Smooth muscle cell of the brain vasculature (primary cell): ENCODE measurements at places on chromosomes 7 and 10.

GRCh38 chr7:98613601-98614425, 3.3 kb upstream of the NPTX2 start:
- DNase-seq: no peak

- DNase-seq: no peak
Observed at GRCh38 chr7:4201566-4201965, 480.5 kb upstream of the FOXK1 start.

DNA sequence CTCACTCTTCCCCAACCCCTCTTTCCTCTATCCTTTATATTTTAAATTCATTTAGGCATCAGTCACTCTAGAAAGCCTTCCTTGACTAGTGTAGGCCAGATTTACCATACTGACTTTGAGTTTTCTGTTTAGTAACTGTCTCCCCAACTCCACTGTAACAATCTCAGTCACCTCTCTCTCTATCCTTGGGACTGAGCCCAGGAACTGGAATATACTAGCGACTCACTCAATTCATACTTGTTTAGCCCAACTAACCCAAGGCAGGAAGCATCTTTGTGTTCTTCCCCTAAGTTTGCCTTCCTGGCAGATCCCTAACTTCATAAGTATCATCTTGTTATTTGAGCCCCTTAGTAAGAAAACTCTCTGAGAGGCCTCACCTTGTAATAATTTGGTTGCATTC, 19.1 kb downstream of the PLCE1 start:
- no peak for DNase-seq

GRCh38 chr10:97333601-97334369, 744 bp downstream of the FRAT2 start:
- DNase-seq: no peak

- no peak for DNase-seq
Observed at GRCh38 chr7:136900005-136900404, 31.6 kb downstream of the CHRM2 start.

DNA sequence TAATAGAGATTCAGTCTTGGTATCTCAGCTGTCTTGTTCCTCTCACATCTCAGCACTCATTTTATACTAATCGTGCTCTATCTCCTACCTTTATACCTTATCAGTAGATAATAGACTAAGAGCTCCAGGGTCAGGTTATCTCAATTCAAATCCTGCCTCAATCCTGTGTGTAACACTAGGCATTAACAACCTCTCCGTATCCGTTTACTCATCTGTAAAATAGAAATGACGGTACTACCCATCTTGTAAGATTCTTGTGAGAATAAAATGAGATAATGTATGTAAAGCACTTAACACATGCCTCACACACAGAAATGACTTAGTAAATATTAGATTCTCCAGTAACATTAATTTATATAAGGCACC, 622 bp upstream of the P4HA1 start:
- DNase-seq: no peak

DNA sequence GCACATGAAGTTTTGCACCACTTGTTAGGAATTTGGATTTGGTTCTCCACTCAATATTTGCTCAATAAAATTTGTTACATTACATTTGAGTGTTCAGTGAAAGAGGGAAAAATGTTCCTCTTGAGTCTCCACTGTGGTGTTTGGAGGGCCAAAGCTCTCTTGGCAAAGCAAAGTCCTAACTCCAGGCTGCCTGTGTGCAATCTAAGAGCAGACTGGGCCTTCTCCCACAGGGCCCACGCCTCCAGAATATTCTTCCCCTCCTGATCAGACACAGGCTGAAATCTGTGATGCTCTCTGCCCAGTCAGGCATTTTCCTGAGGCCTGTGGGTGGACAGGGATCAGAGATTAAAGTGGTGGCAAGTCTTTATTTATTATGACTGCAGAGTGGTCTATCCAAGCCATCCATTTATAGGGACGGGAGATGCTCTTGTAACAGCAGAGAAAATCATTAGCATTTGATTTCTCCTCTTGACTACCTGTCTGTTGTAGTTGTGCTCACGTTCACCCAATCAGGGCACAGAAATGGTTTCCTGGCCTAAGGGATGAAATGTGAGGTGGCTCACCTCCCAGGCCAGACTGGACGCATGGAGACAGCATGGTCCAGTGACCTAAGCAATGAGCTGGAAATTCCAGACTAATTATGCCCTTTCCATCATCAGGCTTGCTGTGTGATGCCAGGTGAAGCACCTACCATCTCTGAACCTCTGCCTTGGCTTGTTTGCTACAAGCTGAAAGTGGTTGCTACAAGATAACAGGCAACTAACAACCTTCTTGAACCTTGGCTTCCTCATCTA, 147.1 kb upstream of the NRBF2 start:
- no peak for DNase-seq

DNA sequence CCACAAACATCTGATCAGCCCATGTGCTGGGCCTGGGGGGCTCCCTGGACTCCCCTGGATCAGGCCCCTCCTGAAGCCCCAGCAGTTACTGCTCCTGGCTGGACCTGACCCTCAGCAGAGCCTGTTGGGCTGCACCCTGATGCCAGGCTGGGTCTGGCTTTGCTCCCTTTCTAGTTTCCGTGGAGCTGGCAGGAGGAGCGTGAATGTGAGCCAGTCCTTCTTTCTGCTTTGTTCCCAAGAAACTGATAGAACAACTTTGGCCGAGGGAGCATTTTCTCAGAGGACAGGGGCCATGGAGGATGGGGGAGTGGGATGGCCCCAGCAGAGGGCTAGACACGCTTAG, 128.2 kb downstream of the NEURL1 start:
- no peak for DNase-seq

GRCh38 chr10:71555724-71556119, 159.0 kb downstream of the CDH23 start:
- no peak for DNase-seq

DNA sequence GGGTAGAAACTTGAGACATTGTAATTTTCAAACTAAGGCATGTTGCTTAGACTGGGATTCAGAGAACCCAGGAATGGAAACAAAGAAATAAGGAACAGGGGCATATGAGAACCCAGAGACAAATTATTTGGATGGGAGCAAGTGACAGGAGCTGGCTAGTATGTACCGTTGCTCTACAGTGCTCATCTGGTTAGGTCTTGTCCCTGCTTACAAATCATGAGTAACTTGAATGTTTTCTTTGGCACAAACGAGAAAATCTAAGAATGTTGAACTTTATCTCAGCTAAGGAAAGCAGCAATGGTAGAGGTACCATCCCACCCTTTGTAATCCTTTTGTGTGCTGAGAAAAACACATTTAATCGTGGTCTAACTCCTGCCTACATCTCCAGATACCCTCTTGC, 116.0 kb upstream of the IMMP2L start:
- DNase-seq: no peak

DNA sequence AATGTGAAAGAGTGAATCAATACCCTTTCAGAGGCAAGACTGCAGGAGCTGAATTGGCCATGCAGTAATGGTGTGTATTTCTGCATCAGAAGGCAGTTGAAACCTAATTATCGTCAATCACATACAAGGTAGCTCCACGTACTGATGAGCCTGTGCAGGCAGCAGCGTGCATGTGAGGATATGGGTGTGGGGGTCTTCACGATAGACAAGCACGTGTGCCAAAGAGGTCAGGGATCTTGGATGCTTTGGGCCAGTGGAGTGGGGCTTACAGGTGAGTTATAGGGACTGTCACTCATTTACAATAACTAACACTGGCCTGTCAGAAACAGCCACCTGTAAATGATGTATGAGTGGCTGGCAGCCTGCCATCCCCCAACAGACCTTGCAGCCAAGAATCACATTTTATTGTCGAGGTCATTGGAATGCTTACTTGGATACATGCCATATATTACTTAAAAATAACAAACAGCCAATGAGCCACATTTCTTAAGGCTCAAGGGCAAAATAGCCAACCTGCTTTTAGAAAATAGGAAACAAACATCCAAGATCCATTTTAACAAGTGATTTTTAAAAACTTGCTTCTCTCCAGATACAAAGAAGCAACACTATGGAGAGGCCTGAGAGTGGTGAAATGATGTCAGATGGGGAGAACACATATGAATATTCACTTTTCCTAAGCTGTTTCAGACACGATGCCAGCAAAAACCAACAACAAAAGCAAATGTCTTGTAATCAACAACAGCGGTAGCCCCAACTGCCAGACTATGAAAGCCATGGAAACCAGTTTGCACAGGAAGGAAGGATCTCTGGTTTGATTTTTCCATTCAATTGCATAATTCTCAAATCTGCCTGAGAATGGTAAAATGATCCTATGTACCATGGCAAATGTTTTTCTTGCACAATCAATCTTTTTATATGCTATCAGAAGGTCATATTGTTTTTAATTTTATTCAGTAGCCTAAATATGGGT, 210.7 kb downstream of the SKAP2 start:
- DNase-seq: no peak

DNA sequence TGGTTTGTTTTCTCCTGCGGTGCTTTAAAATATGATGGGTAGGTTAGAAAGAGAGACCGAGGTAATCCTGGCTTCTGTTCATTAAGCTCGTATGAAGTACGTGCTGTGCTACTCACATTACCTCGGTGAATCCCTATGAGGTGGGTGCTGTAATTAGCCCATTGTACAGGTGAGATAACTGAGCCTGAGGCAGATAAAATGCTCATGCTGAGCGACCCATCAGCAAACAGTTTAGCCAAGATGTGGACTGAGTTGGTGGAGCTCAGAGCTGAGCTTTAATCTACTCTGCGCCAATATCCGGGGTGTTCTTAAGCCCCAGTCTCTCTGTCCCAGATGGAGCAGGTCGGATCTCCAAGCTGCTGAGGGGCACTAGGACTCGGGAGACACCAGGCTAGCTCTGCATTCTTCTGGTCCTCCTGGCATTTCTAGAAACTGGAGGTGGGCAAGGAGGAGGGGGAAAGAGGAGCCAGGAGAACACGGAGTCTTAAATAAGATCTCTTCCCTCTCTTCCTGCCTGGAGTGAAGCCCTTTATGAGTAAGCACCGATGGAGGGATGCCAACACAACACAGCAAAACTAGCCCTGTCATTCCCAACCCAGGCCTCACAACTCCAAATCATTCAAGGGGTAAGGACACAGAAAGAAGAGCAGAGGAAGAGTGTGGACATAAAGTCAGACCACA, 458.5 kb downstream of the KCNMA1 start:
- peak; percentile 75 for DNase-seq

DNA sequence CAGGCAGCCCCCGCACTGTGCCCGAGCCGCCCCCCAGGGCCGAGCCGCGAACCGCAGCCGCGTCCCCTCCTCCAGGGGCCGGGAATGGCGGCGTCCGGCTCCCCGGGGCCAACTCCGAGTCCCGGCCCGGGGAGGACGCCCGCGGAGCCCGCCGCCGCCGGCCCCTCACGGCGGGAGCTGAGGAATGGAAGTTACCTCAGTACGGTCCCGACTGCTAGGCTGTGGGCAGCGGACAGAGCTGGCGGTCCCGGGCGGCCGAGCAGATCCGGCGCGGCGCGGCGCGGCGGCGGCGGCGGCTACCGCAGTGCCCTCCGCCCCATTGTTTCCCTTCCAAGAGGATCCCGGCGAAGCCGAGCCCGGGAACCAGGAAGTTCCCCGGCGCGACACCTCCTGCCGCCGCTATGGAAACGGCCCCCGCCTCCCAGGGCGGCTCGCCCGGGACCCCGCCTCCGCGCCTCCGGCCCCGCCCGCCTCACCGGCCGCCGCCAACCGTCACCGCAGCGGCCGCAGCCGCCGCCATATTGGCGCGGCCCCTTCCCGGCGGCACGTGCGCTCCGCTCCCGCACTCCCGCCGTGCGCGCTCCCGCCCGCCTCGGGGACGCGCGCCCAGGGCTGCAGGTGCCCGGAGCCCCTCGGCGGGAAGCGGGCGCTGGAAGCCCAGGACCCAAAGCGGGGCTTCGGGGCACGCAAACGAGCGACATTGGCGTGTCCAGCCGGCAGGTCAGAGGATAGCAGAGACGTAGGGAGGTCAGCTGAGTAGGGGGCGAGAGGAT, at the start of gene USP6NL:
Gene USP6NL (minus strand): TSS at position 403 of the 773 bp plus-strand sequence. CDS start 14,016 bp downstream, outside the sequence.
- DNase-seq: no peak
